ENCODE measurements at places on chromosomes 1 and 21.

DNA sequence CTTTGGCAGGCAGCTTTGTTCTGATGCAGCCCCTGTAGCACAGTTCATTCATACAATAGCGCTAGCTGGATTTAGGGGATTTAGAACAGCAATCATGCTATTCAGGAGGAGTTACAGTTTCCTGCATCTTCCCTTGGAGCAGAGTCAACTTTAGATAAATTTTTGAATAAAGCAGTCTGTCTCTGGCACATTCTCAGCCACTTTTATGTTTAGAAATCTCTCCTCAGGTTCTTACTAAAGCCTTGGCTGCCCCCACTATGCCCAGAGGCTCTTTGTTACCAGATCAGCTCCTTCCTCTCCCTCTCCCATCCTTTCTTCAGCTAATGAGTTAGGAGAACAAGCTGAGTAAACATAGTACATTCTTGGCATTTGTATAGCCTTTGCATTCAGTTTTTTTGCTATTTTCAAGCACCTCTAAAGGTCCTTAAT, 17.0 kb upstream of the PIGC start:
- DNase-seq, result no peak

- DNase-seq, result peak; percentile 13
Measured at GRCh38 chr1:152141971-152142584, 16.9 kb downstream of the RPTN start.

GRCh38 chr1:10450156-10450814, 454 bp downstream of the CORT start:
- DNase-seq, result no peak

- no peak for DNase-seq
Measured at GRCh38 chr1:187270256-187270655, 441.5 kb downstream of the PLA2G4A start.

DNA sequence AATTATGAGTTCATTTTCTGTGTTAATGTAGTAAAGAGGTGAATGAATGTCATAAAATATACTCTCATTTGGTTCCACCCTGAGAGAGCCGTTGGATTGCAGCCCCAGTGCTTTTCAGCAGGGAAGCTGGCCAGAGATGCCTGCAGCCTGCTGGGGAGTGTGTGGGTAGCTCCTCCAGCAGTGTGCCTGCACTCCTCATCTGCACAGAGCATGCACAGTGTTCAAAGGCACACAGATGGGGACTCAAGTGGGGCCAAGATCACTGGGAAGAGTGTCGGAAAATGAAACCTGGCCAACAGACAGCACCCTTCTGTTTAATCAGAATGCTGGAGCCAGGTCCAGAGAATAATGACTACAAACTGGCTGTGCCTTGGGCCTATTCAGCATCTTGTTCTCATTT, 206.8 kb downstream of the ST6GALNAC3 start:
- no peak for DNase-seq

GRCh38 chr1:69569175-69569541, 1.4 kb downstream of the LRRC7 start:
- DNase-seq, result no peak

DNA sequence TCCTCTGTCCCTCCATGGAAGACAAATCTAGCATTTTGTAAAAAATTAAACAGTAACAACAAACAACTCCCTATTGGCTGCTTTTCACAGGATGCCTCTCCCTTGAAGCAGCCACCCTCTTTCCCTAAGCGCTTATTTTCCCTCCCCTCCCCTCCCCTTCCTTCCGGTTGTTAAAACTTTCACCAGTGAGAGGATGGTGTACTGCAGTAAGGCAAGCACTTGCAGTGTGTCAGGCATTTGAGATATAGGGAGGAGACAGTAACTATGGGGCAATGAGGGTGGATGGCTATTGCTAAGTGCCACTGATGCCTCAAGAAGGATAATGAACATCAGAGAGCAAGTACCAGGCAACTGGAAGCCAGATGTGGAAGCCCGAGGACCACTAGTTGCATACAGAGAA, 19.1 kb upstream of the KIAA1614 start:
- DNase-seq, result no peak

GRCh38 chr21:28554660-28555475, 437.8 kb downstream of the LTN1 start:
- no peak for DNase-seq

GRCh38 chr21:46129846-46130651, 25.3 kb downstream of the FTCD start:
- no peak for DNase-seq

GRCh38 chr1:201219481-201220387, 29.1 kb downstream of the IGFN1 start:
- no peak for DNase-seq

DNA sequence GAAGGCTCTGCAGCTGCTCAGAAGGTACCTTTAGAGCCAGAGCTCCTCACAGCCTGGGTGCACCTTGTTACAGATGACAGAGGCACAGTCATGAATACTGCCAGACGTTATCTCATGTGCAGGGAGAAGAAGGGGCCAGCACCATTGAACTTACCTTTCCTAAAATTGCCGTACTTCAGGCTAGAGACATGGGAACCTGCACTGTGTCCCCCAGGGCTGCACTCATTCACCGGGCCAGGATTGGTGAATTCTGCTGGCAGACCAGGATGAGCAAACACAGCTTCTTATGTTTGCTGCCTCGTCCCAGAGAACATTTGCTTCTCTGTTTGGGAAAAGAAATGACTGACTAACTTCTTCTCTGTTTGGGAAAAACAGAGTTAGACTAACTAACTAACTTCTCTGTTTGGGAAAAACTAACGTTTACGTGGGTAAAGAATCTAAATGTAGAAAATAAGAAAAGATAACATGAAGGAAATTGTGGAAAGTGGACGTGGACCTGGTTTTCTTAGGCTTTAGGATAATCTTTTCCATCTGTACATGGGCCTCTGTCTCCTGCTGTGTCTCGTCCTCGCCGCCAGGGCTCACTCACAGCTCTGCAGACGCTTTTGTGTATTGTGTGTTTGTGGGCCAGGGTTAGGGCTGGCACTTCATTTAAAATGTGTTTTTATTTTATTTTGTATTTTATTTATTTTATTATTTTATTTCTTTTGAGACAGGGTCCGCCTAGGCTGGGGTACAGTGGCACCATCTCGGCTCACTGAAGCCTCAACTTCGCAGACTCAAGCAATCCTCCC, 9.9 kb downstream of the OBSCN start:
- no peak for DNase-seq

DNA sequence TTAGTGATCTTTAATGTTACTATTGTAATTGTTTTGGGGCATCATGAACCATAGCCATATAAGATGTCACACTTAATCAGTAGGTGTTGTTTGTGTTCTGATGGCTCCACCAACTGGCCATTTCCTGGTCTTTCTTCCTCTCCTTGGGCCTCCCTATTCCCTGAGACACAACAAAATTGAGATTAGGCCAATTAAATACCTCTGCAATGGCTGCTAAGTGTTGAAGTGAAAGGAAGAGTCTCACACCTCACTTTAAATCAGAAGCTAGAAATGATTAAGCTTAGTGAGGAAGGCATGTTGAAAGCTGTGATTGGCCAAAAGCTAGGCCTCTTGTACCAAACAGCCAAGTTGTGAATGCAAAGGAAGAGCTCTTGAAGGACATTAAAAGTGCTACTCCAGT, 30.7 kb downstream of the PPP2R5A start:
- peak; percentile 17 for DNase-seq

DNA sequence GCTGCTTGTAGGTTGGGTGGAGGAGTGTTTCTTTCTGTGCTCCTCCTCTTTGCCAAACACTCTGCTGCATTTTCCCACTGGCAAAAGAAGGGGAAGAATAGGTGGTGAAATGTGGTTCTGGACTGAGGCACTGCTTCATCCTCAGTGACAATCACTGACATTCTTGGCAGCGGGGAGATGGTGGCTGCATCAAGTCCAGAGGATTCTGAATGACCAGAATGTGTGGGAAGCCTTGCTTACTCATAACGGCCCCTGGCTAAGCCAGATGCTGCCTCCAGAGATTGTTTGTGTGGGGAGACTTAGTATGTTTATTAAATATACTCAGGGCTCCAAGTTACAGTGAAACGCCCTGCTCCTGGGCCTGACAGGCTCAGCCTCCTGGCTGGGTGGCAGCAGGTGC, 160.3 kb downstream of the CACNA1E start:
- DNase-seq, result no peak

DNA sequence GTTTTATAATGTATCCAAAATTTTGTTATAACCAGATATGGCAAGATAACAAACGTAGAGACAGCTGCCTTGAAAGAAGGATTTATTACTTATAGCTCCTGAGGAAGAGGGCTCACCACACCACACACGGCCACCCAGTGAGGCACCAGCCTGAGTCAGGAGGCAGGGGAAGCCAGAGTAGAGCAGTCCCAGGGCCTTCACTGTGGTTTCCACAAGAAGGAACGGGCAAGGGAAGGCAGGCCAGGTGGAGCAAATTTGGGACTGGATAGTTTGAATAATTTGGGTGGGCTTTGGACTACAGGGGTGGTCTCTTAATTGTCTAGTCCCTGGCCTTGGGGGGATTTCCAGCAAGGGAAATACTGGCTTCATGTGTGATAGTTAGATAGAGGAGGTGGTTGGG, 72.5 kb downstream of the RRAGC start:
- no peak for DNase-seq

DNA sequence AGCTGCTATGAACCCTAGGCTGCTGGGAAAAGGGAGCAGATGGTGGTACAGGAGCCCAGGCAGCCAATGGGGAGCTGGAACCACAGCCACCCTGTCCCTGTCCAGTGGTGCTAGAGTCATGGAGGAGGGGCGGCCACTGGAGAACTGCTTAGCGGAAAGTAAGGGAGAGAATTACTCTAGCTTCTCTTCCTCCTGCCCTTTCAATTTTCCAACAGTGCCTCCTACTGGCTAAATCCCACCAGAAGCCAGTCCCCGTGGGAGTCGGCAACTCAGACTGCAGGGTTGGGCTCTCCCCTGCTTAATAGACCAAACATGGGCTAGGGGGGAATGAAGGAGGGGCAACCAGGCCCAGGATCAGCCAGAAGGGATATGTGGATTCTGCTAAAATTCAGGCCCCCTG, 154.5 kb downstream of the ACTL8 start:
- DNase-seq, result no peak

DNA sequence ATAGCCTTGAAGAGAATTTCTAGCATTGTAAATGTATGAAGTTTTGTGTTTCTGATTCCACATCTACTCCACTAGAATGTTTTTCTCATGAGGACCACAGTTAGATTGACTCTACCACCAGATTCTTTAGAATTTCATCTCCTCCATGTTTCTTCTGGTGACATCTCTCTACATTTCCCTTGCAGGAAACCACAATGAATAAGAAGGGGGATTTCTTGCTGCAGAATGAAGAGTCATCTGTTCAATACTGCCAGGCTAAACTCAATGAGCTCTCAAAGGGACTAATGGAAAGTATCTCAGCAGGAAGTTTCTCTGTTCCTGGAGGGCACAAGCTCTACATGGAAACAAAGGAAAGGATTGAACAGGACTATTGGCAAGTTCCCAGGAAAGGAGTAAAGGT, 18.6 kb downstream of the GBP6 start:
- DNase-seq, result no peak

DNA sequence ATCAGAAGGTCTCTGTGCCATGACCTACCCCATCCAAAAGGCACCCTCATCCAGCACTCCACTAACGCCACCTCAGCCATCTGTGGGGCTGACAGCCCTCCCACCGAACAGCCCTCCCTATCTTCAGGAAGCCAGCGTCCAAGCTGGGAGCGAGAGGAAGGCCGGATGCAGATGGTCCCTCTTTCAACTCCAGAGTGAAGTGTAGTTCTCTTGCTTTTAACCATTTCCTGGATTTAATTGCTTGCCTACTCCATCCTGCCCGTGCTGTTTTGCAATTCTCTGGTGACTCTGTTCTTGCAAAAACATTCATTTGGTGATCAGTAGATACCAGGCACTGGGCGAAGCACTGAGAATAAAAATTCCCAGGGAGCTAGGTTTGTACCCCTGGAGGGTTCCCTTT, 8.2 kb upstream of the DYRK1A start:
- no peak for DNase-seq

GRCh38 chr1:5099558-5099957, 445.1 kb downstream of the AJAP1 start:
- no peak for DNase-seq

- no peak for DNase-seq
Measured at GRCh38 chr1:63321785-63322113, 618 bp upstream of the FOXD3 start.

Measured in CD4-positive, alpha-beta T cell treated with Interleukin-15 for 4 hours (primary cell).